ENCODE measurements at places on chromosomes 11 and 22.

DNA sequence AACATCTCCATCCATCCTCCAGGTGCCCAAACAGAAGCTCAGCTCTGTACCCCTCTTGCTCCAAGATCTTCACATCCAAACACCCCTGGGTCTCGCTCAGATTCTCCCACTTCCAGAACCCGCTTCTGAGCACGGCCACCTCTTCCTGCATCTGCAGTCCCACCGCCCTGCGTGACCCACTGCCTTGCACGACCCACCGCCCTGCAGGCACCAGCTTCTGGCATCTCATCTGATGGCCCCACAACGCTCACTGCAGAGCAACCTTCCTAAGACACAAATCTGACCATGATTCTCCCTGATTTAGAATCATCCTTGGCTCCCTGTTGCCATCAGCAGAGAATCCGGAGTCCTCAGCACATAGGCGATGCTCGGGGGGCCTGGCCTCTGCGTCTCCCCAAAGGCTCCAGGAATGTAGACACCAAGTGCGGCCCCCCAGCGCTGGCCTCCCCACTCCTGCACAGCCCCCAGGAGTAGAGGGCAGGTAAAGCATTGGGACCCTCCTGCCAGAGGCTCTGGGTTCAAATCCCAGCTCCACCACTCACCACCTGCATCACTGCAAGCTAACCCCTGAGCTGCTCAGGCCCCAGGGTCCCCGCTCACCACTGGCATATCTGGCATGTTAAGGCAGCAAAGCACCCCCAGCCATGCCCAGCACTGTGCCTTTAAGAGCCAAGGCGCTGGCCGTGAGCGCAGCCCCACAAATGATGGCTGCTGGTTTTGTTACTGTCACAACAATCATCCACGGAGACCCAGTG lies 459.3 kb downstream of the BRD1 start:
- DNase-seq = no peak
- H3K36me3 ChIP-seq = no peaks in the 10 kb centered on the region
- H3K4me1 ChIP-seq = no peaks in the 10 kb centered on the region
- H3K4me3 ChIP-seq = no peak overlapping the region
- H3K27me3 ChIP-seq = no peaks in the 10 kb centered on the region
- H3K27ac ChIP-seq = no peak overlapping the region

- no peak overlapping the region for H3K4me3 ChIP-seq
- DNase-seq = no peak
- no peaks in the 10 kb centered on the region for H3K4me1 ChIP-seq
Observed at GRCh38 chr22:48025096-48025495, 1262.6 kb downstream of the TBC1D22A start.

GRCh38 chr11:106457727-106458126 lies 380.3 kb downstream of the AASDHPPT start:
- H3K4me1 ChIP-seq = peaks cover 7% of the 10 kb centered on the region

GRCh38 chr11:61794579-61794978 lies 1.9 kb downstream of the FEN1 start:
- no peaks in the 10 kb centered on the region for H3K27me3 ChIP-seq
- H3K27ac ChIP-seq = no peak overlapping the region
- DNase-seq = no peak

GRCh38 chr22:25067851-25068421 lies 115.4 kb downstream of the KIAA1671 start:
- peak overlapping the region; percentile 32 for H3K27ac ChIP-seq
- DNase-seq = no peak
- no peak overlapping the region for H3K4me3 ChIP-seq
- H3K27me3 ChIP-seq = no peaks in the 10 kb centered on the region
- peaks cover 8% of the 10 kb centered on the region for H3K36me3 ChIP-seq

DNA sequence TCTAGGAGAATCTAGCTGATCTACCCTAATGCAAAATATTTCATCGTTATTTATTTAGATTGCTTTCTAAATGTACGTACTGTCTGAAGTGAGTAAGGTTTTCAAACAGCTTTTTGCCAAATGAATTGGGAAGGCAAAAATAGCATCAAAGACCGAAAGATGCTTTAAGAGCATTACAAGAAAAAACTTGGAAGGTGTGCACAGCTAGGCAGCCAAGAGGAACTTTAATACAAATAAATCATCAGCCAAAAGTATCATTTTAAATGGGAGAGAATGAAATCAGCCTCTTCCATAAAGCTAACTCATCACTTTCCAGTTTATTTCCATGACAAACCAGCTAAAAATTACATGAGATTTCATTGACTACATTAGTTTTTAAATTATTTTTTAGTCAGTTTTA lies 30.2 kb upstream of the CFAP300 start:
- H3K27ac ChIP-seq = no peak overlapping the region
- DNase-seq = no peak
- no peaks in the 10 kb centered on the region for H3K27me3 ChIP-seq

- H3K36me3 ChIP-seq = peaks cover 38% of the 10 kb centered on the region
- peak; percentile 42 for DNase-seq
- no peaks in the 10 kb centered on the region for H3K4me1 ChIP-seq
- no peak overlapping the region for H3K27ac ChIP-seq
Observed at GRCh38 chr22:46897246-46897623, 134.8 kb downstream of the TBC1D22A start.

DNA sequence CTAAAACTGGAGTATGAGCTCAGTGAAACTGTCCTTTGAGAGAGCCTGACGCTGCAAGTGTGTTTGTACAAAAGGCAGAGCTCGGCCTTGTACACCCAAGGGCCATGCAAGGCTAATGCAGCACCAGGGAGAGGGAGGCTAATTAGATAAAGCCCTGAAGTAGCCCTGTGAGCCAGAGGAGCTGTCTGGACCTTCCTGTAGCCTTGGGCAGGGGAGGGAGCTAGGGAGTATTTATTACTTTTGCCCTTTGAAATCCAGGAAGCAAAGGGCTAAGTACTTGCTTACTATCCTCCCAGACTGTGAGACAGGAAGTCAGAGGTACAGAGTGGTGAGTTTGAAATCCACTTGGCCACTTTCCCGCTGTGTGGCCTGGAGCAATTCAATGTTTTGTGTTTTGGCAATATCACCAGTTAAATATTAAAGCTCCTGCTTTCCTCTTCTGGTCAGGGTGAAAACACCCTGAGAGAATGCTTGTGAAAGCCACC lies 10.2 kb upstream of the LDHA start:
- peak; percentile 54 for DNase-seq
- H3K36me3 ChIP-seq = no peaks in the 10 kb centered on the region
- no peak overlapping the region for H3K4me3 ChIP-seq
- peak overlapping the region; percentile 29 for H3K27ac ChIP-seq
- peaks cover 11% of the 10 kb centered on the region for H3K4me1 ChIP-seq

DNA sequence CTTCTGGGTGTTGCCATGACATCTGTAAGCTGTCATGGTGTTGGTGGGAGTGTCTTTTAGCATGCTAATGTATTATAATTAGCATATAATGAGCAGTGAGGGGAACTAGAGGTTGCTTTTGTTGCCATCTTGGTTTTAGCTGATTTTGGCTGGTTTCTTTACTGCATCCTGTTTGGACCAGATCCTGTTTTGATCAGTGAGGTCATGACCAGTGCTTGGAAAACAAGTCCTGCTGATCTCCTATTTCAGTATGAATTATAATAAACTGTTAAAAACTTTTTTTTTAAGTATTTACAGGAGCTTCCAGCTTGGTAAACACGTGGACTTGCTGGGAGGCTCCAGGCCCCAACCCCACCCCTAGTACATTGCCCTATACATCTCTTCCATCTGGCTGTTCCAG lies 30.5 kb upstream of the P4HA3 start:
- H3K4me1 ChIP-seq = no peaks in the 10 kb centered on the region
- no peak for DNase-seq
- H3K4me3 ChIP-seq = no peak overlapping the region
- peaks cover 56% of the 10 kb centered on the region for H3K36me3 ChIP-seq
- H3K27me3 ChIP-seq = no peaks in the 10 kb centered on the region

DNA sequence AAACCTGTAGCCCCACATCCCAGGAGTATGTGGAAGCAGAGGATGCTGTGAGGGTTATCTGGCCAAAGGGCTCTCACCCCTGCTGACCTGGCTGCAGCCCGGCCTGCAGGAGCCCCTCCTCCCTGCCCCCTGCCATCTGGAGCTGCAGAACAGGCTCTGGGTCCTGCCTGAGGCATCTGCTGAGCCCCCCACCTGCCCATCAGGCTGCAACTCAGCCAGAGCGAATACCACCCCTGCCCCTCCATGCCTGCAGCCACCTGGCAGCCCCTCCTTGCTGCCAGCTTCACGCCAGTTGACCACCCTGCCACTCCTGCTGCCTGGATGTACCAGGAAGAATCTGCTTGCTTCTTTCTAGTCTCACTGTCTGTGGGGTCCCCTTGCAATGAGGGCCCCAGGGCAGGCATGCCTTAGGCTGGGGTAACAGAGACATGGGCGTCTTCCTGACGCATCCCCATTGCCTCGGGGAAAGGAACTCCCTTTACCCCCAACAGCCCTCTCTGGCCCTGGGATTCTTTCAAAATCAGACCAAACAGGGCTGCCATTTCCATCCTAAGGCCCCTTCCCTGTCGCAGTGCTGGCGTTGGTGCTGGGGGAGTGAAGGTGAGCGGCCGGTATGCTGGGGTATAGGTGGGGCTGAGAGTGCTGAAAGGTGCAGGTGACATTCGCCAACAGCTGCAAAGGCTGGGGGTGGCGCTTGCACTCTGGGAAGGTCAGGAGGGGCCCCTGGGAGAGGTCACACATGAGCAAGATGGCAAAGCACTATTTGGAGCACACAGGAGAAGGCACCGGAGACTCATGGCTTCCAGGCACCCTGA lies 1334.6 kb downstream of the TBC1D22A start:
- H3K27ac ChIP-seq = no peak overlapping the region
- H3K4me1 ChIP-seq = no peaks in the 10 kb centered on the region
- H3K4me3 ChIP-seq = no peak overlapping the region
